ENCODE measurements at places on chromosomes 3 and 15. TPM values are rescaled to one million over a fixed set of nuclear protein-coding genes. Genes with fewer than 3 reads are reported as not detected.
A peak's percentile ranks its signal among the peaks of the same experiment; 100 is the strongest.

DNA sequence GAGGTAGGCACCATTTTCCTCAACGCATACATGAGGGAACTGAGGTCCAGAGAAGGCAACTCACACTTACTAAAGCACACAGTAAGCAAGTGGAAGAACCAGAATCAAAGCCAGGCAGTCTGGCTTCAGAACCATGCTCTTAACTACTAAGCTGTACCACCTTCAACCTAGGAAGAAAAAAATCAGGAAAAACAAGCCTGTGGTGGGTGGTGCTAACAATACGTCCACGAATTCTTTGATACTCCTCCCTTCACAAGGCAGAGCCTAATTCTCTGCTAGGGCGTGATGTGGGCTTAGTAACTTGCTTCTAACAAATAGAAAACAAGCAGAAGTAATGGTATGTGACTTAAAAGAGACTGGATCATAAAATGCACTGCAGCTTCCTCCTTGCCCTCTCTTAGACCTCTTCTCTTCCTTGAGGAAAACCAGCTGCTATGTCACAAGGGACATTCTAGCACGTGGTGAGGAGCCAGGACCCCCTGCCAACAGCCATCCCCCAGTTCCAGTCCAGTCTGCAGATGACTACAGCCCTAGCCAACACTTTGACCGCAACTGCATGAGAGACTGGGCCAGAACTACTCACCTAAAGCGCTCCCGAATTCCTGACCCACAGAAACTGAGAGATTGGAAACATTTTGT, 36.9 kb downstream of the HACD2 start:
- no peak for DNase-seq
- no peaks in the 10 kb centered on the region for H3K4me1 ChIP-seq
- H3K27ac ChIP-seq: no peak overlapping the region
- H3K27me3 ChIP-seq: no peaks in the 10 kb centered on the region

GRCh38 chr15:49815950-49816349, 195.1 kb downstream of the DTWD1 start:
- no peaks in the 10 kb centered on the region for H3K36me3 ChIP-seq
- H3K27ac ChIP-seq: no peak overlapping the region
- H3K4me1 ChIP-seq: no peaks in the 10 kb centered on the region
- no peak overlapping the region for H3K4me3 ChIP-seq

DNA sequence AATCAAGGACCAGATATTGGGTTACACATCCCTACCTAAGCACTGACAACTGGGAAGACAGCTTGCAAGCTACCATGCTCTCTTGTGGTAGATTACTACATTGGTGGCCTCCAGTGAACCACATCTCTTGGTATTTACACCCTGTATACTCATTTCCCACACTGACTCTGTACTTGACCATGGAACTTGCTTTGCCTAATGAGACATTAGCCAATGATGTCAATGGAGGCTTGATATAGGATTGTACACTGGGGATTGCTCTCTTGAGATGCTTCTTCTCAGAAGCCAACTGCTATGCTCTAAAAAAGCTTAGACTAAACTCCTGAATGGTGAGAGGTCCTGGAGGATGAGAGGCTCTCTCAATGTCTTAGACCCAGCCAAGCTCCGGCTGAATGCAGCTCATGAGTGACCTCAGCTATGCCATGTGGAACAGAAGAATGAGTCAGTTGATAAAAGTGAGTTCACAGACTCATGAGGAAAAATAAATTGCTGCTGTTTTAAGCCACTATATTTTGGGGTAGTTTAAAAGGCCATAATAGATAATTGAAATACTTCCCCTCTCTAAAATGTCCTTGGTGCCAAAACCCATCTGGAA, 61.5 kb upstream of the GALNT15 start:
- no peak overlapping the region for H3K4me3 ChIP-seq
- H3K27ac ChIP-seq: peak overlapping the region; percentile 72
- H3K4me1 ChIP-seq: no peaks in the 10 kb centered on the region
- no peak for DNase-seq
- H3K27me3 ChIP-seq: no peaks in the 10 kb centered on the region
- H3K36me3 ChIP-seq: no peaks in the 10 kb centered on the region

DNA sequence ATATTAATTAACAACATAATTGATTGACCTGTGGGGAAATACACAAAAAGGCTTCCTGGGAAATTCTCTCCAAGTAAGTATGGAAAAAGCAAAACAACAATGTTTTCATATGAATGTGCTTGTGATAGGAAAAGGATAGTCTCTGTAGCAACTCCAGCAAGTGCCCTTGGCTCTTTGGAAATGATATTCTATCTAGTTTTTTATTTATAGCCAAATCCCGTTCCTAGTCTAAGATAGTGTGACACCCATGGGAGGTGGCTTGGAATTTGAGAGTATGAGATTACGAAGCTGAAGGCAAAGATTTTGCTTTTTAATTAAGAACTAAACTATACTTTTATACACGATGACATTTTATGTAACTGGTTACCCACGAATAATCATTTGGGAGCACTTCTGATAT, 119.9 kb downstream of the PDZRN3 start:
- no peak for DNase-seq
- H3K27ac ChIP-seq: no peak overlapping the region
- H3K36me3 ChIP-seq: no peaks in the 10 kb centered on the region
- H3K4me1 ChIP-seq: no peaks in the 10 kb centered on the region

DNA sequence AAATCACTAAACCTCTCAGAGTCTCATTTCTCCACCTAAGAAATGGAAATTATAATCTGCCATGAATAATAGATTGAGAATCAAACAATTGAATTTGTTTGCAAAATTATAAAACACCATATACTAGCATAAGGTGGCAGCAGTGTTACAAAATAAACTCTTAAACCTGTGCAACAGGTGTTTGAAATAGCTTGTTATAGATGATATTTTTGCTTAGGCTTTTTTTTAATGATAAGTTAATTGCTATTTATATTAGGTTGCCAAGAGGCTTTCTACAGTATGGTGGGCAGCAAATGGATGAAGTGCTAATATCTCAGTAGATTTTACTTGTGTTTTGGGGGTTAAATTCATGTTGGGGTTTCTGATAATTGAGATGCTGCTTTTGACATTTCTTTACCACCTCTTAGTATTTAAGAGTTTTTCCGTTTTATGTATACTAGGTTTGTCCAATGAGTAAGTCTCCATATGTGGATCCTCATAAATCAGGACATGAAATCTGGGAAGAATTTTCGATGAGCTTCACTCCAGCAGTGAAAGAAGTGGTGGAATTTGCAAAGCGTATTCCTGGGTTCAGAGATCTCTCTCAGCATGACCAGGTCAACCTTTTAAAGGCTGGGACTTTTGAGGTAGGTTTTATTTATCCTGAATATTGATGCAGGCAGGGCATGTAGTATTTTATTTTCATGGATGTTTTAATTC, 19.6 kb downstream of the NR1D2 start:
- H3K27ac ChIP-seq: no peak overlapping the region
- no peaks in the 10 kb centered on the region for H3K27me3 ChIP-seq
- peaks cover 100% of the 10 kb centered on the region for H3K36me3 ChIP-seq
- H3K4me3 ChIP-seq: no peak overlapping the region

GRCh38 chr15:59968314-59968713, 35.8 kb upstream of the FOXB1 start:
- H3K4me1 ChIP-seq: no peaks in the 10 kb centered on the region
- no peaks in the 10 kb centered on the region for H3K36me3 ChIP-seq
- DNase-seq: no peak
- H3K4me3 ChIP-seq: no peak overlapping the region
- no peak overlapping the region for H3K27ac ChIP-seq

DNA sequence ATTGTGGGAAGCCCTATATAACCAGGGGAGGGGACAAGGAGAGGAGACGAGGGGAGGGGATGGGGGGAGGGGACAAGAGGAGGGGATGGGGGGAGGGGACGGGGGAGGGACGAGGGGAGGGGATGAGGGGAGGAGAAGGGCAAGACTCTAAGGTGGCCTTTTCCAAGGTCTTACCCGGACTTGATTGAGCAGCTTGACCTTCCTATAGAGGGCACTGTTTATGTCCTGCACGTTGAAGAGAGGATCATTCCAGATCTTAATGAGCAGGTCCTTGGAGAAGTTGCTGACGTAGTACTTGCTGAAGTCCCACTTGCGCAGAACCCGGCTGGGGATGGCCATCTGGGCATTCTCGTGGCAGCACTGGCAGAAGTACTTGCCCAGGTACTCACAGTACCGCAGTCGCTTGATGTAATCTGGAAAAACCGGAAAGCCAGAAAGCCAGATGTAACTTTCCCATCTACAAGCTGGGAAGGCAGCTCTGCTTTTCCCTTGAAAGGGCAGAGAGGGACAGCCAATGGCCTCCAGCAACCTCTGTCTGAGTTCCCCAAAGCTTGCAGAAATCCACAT, 55.7 kb downstream of the RUBCN start:
- H3K4me3 ChIP-seq: no peak overlapping the region
- peaks cover 11% of the 10 kb centered on the region for H3K4me1 ChIP-seq
- no peaks in the 10 kb centered on the region for H3K27me3 ChIP-seq

DNA sequence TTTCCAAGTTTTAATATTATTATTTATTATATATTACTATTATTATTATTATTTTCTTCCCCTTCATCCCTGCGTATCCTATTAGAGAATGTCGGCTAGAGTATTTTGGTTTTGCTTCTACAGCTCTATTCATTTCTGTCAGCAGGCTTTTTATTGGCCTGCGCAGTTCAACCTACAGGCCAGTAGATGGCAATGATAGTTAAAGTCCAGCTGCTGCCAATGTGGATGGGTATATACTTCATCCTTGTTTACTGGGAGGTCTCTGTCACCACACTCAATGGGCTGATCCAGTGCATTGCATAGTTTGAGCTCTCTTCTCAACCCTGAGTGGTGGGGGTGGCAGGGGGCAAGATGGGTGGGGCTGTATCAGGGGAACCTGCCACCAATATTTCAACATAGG, 799.8 kb downstream of the NSUN3 start:
- H3K4me1 ChIP-seq: no peaks in the 10 kb centered on the region
- no peak for DNase-seq
- H3K4me3 ChIP-seq: no peak overlapping the region
- no peaks in the 10 kb centered on the region for H3K27me3 ChIP-seq
- no peak overlapping the region for H3K27ac ChIP-seq

DNA sequence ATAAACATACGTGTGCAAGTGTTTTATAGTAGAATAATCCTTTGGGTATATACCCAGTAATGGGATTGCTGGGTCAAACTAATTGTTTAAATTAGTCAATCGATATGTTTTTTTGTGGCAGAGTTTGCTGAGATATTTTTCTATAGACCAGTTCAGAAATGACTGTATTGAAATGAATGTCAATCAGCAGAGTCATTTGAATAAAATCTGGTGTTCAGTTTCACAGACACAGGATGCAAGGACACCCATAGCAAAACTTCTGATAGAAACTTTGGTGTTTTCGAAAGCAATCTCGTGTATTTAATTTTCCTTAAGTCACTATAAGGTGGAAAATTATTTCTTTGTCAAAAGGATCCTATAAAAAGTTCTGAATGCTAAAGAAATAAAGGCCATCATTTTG, 434.4 kb downstream of the RAP2B start:
- H3K36me3 ChIP-seq: no peaks in the 10 kb centered on the region
- peaks cover 7% of the 10 kb centered on the region for H3K4me1 ChIP-seq
- H3K27me3 ChIP-seq: no peaks in the 10 kb centered on the region
- H3K4me3 ChIP-seq: no peak overlapping the region

DNA sequence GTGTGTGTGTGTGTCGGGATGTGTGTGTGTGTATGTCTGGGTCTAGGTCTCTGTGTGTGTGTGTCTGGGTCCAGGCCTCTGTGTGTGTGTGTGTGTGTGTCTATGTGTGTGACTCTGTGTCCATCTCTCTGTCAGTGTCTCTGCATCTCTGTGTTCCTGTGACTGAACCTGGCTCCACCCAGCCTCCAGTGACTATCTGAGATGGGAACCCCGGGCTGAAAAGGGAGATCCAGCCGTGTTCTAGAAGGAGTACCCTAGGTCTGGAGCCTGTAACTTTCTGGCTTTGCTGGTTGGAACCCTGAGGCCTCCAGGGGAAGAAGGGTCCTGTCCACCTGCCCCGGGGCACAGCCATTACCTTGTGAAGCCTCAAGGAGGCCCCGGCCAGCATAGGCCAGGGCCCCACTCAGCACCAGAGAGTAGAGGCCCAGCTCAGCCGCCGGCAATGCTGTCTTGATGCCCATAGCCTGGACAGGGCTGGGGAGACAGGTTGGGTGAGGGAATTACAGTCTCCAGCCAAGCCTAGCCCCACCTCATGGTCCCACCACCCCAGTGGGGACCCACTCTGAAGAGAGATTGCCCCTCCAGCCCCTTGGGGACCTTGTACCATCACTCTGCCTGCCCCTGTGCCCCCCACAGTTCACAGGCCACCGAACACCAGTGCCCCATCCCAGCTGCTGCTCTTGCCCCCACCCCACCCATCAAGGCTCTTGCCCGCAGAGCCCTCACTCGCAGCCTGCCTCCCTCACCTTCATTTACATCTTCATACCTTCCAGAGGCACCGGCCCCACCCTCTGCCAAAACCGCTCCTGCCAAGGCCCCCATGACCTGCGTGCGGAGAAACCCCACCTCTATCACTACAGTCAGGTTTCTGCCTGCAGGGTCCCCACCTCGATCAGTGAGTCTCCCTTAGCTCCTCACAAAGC, 2.0 kb downstream of the HHATL start:
- no peaks in the 10 kb centered on the region for H3K36me3 ChIP-seq
- H3K27me3 ChIP-seq: no peaks in the 10 kb centered on the region
- H3K27ac ChIP-seq: no peak overlapping the region
- H3K4me1 ChIP-seq: no peaks in the 10 kb centered on the region
- H3K4me3 ChIP-seq: no peak overlapping the region
- DNase-seq: no peak

- H3K27ac ChIP-seq: no peak overlapping the region
- H3K36me3 ChIP-seq: peaks cover 16% of the 10 kb centered on the region
- H3K4me3 ChIP-seq: no peak overlapping the region
- DNase-seq: no peak
These were observed 20.4 kb downstream of the CEP97 start for GRCh38 chr3:101744811-101745210.

DNA sequence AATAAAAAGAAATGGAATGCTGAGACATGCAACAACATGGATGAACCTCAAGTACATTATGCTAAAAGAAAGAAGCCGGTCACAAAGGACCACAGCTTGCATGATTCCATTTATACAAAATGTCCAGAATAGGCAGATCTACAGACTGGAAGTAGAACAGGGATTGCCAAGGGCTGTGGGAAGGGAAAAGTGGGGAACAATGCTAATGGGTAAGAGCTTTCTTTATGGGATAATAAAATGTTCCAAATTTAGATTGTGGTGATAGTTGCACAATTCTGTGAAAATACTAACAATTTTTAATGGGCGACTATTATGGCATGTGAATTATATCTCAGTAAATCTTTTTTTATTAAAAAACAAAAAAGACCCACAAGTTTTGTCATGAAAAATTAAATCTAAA, 106.2 kb downstream of the TMCO5A start:
- H3K4me1 ChIP-seq: no peaks in the 10 kb centered on the region
- H3K36me3 ChIP-seq: no peaks in the 10 kb centered on the region
- no peak for DNase-seq
- H3K4me3 ChIP-seq: no peak overlapping the region

GRCh38 chr15:86685263-86685662, 605.6 kb downstream of the AGBL1 start:
- no peak overlapping the region for H3K4me3 ChIP-seq
- H3K4me1 ChIP-seq: no peaks in the 10 kb centered on the region
- no peak for DNase-seq
- no peaks in the 10 kb centered on the region for H3K36me3 ChIP-seq
- H3K27me3 ChIP-seq: no peaks in the 10 kb centered on the region
- H3K27ac ChIP-seq: no peak overlapping the region

GRCh38 chr3:55518451-55518850, 31.3 kb upstream of the WNT5A start:
- no peak for DNase-seq
- no peak overlapping the region for H3K27ac ChIP-seq
- H3K36me3 ChIP-seq: no peaks in the 10 kb centered on the region
- H3K27me3 ChIP-seq: no peaks in the 10 kb centered on the region
- H3K4me3 ChIP-seq: no peak overlapping the region

UTS2B gene
- 0.30 TPM for total RNA-seq

GOLGA8H gene
- total RNA-seq: not detected

CLDN16 gene
- not detected for total RNA-seq

NRG4 gene
- 0.50 TPM for total RNA-seq
